ENCODE measurements at places on chromosomes 7 and 10.
A peak's percentile ranks its signal among the peaks of the same experiment; 100 is the strongest.

GRCh38 chr7:101740981-101741725 lies 76.3 kb upstream of the CUX1 start:
- no peak for DNase-seq

DNA sequence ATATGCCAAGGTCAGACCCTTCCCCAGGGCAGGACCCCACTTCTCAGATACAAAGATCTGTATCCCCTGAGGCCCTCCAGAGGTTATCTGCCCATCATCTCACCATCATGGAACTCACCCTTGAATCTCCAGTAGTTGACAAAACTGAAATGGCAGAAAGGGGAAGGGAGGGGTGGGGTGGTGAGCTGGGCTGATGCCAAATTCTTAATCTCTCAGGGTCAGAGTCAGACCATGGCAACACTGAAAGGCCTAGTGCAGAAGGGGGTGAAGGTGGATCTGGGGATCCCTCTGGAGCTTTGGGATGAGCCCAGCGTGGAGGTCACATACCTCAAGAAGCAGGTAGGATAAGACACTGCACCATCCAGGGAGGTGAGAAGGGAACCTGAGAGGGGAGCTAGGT lies 3.1 kb downstream of the CNPY4 start:
- no peak for DNase-seq

DNA sequence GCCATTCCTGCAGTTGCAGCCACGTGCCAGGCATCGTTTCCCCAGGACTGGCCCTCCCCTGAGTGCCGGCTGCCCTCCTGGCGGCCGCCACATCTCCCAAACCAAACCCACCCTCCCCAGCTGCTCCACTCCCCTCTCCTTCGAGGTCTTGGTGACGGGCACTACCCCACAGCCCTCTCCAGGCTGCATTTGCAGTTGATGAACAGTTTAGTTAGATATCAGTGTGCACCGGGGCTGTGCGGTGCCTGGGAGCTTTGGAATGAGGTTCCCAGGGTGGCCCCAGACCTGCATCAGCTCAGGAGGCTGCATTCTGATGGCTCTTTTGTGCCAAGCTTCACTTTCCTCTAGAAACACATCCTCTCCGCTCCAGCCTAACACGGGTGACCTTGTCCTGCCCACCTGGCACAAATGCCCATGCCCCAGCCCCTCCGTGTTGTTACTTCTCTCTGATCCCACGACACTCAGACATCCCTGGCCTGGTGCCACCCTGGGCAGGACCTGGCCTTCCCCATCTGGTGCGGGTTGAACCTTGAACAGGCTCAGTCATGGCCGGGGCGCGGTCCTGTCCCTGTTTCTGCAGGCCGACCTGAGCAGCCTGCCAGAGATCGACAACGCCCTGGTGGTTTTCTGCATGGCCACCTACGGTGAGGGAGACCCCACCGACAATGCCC lies 14.5 kb downstream of the TMEM120A start:
- no peak for DNase-seq

- DNase-seq, result no peak
Measured at GRCh38 chr10:16234916-16235315, 201.9 kb upstream of the PTER start.

GRCh38 chr10:4246881-4247358 lies 461.9 kb upstream of the KLF6 start:
- DNase-seq, result no peak

- no peak for DNase-seq
Measured at GRCh38 chr7:151272405-151272804, 23.9 kb upstream of the SMARCD3 start.

GRCh38 chr10:5927306-5927705 lies 37.3 kb downstream of the FBH1 start:
- no peak for DNase-seq

GRCh38 chr10:68231106-68231816 lies 652 bp downstream of the ATOH7 start:
- DNase-seq, result peak; percentile 97

DNA sequence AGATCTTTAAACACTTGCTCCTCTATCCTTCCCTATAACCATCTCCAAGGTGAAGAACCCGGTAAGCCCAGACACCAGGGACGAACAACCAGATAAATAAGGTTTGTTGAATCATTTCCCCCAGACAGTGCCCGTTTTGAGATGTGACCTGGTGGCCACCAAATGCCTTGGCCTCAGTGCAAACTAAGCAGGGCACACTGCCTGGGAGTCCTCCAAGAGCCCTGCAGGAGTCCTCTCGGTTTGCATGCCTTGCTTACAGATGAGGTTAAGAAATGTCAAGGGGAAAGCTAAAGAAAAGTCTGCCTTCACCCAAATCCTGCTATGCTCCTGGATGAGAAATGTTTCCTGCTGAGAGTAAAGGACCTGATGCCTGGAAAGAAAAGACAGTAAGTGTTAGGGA lies 31.6 kb downstream of the SLIT1 start:
- DNase-seq, result no peak

All from H54 (cell line).